ENCODE measurements at places on chromosomes 3 and 15.
A peak's percentile ranks its signal among the peaks of the same experiment; 100 is the strongest.

- no peak for DNase-seq
These were observed 6.8 kb downstream of the STOML1 start for GRCh38 chr15:73985101-73985873.

GRCh38 chr15:81002331-81003096, 1.8 kb downstream of the TLNRD1 start:
- DNase-seq: peak; percentile 76

DNA sequence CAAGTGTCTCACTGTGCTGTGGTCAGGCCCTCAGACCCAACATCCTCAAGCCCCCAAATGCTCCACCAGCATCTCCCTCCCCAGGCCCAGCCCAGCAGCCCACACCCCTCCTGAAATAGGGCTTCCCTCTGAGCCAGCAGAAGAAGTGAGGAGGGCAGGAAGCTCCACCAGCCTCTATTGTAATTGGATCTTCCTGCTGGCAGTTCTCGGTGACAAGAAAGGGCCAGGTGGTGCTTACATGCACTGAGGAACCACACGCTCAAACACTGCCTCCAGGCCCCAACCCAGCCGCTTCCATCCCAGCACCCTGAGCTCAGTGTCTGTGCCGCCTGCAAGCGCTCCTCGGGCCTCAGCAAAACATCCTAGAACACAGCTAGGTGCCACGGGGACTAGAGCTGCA, 96.7 kb downstream of the ATP10A start:
- DNase-seq: no peak

GRCh38 chr3:186540221-186540834, 3.9 kb downstream of the CRYGS start:
- no peak for DNase-seq

DNA sequence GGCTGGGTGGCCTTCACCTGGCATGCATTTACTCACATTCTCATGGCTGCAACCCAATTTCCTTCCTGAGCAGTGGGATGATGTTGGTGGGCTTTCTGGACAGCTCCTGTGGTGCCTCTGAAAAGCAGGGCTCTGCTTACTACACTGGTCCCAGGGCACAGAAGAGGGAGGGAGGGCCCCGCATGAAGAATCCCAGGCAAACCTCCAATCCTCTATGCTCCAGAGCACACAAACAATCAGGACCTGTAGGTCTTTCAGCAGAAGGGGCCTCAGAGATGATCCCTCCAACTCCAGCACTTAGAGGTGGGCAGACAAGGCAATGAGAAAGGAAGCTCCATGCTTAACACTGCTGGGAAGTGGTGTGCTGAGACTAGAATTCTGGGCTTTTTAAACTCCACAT, 231.7 kb upstream of the ICE2 start:
- no peak for DNase-seq

DNA sequence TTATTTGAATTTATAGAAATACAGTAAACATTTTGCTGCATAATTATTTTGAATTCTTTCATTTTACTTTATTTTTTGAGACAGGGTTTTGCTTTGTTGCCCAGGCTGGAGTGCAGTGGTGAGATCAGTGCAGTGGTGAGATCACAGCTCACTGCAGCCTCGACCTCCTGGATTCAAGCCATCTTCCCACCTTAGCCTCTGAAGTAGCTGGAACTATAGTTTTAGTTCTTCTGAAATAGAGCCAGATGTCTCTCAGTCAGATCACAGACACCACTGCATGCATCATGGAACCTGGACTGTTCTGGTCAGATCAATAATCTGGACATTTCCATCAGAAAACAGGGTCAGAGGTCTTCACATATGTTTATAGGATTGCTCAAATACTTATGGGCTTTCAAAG, 7.9 kb downstream of the RPLP1 start:
- no peak for DNase-seq

- no peak for DNase-seq
These were observed 85.5 kb upstream of the XXYLT1 start for GRCh38 chr3:195356151-195357086.

- DNase-seq: no peak
These were observed 41.1 kb upstream of the SRGAP3 start for GRCh38 chr3:9290566-9290965.

- DNase-seq: no peak
These were observed 2.7 kb downstream of the ZIC1 start for GRCh38 chr3:147411815-147412241.

DNA sequence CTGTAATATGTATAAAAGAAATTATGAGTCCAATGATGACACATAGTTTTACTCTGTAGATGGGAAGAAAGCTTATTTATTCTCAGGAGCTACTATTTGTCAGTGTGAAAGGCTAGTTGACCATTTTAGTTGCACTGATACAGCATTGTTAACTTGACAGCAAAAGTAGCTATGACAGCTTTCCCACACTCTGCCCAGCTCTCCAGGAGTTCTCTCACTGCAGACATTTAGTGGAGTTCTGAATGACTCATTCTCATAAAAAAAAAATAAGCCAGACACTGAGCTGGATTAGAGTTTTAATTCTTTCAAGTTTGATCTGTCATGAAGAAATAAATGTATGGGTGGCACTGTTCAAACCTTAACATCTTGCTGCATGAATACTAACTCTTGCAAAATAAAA, 77.2 kb upstream of the CFAP20DC start:
- DNase-seq: no peak

- no peak for DNase-seq
These were observed 273.3 kb upstream of the TGFBR2 start for GRCh38 chr3:30333143-30333542.

GRCh38 chr15:71916834-71917233, 106.5 kb downstream of the NR2E3 start:
- DNase-seq: no peak

DNA sequence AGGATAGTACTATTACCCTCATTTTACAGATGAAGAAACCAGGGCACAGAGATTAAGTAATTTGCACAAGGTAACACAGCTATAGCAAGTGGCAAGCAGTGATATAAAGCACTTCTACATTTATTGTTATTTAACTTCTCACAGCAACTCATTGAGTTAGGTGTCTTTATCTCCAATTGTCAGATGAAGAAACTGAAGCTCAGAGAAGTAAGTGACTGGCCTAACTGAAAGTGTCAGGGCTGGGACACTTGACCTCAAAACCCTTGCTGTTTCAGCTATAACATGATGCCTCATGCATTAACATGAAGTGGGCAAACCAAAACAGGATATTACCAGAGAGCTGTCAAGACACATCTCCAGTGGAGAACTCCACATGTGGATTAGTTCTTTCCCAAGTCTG, 65.8 kb upstream of the LEKR1 start:
- DNase-seq: no peak

DNA sequence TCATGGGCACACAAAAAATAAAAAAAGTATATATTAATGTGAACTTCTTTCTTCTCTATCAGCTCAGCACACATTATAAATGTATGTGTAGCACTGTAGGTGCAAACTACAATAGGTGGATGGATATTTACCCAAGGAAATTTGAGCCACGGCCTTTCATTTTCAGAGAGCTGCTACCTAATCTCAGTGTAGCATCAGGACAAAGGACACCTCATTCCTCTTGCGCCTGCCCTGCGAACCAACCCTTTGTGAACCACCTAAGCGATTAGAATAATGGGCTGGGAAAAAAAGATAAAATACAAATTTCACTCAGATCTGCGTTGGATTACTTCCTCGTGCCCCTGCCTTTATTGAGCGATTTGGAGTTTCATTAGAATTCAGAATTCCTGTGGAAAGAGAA, 263.2 kb downstream of the NR2F2 start:
- DNase-seq: no peak

Measured in RWPE2 (cell line).